ENCODE measurements at places on chromosomes 1 and 21. TPM values are rescaled to one million over a fixed set of nuclear protein-coding genes. Genes with fewer than 3 reads are reported as not detected.

UBIAD1 gene
- 12.1 TPM for total RNA-seq

CRTC2 gene
- total RNA-seq, result 63.6 TPM

ACTA1 gene
- total RNA-seq, result not detected

- DNase-seq, result no peak
These were observed 245.5 kb downstream of the RPS6KC1 start for GRCh38 chr1:213296558-213296957.

DNA sequence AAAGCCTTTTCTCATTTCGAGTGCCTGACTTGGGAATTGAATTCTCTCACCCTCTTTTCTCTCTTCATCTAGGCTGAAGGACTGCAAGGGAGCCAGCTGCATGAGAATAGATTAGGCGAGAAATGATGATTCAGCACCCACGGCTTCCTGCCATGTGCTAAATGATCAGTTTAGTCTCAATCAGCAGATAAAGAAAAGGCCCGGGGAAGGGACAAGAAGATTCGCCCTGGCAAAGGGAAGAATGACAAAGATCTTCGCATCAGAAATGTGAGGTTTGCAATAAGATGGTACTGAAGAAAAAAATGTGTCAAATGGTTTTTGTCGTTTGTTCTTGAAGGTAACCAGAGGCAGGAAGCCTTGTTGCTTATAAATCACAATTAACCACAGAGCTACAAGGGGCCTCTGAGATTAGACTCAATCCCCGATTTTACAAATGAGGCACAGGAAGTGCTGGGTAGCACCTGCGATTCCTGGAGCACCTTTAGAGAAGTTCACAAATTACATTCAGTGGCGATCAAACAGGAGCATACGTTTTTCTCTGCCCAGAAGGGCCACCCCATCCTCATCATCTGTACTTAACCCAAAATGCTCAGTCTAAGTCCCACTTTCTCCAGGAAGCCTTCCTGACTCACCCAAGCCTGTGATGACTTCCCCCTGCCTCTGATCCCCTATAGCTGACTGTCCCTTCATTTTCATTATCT, 183.4 kb downstream of the ZNF281 start:
- no peak for DNase-seq

DNA sequence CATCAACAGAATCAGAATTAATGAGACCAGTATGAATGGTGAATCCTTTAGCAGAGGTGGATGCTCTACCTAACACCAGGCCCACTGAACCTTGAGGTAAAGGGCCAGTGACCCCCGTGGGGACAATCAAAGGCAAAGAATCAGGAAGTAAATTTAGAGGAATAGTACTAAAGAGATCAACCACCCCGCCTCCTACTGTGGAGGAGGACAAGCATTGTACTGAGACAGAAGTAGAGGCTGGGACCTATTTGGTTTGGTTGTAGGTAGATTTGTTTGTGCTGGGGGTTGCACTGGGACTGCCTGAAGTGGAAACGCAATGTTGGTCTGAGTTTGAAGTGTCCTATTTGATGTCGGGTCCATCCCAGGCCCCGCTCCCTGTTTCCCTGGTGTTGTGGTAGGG, 9.5 kb downstream of the CD48 start:
- DNase-seq, result no peak

GRCh38 chr1:9110669-9111356, 18.1 kb downstream of the GPR157 start:
- DNase-seq, result peak; percentile 91

DDR2 gene
- total RNA-seq, result 0.35 TPM

- no peak for DNase-seq
These were observed 20.6 kb downstream of the CLCA1 start for GRCh38 chr1:86489242-86489878.

SLC35E2B gene
- total RNA-seq, result 55.4 TPM

DNA sequence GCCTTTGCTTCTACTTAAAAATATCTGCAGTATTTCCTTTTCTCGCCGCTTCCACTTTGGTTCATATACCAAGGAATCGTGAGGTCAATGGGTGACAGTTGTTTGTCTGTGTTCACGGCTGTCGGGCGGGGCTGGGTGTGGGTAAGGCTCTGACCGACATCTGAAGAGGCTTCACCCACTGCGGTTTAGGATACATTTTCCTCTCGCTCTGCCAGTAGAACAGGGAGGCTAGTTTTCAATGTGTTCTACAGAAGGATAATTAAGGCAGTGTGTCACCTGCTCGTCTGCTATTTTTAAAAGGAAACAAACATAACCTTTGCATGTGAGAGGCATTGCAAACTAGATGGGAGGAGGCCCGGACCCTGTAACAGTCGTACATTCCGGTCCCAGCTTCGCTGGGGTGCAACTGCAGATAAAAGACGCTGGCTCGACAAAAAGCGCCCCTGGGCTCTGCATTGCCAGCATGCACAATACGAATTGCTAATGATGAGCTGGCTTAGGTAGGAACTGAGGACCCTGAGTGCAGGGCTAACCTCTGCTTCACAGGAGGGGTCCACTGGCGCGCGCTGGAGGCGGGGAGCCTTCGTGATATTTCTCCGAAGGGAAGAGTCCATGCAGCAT, 8.5 kb upstream of the ERG start:
- DNase-seq, result no peak

DNA sequence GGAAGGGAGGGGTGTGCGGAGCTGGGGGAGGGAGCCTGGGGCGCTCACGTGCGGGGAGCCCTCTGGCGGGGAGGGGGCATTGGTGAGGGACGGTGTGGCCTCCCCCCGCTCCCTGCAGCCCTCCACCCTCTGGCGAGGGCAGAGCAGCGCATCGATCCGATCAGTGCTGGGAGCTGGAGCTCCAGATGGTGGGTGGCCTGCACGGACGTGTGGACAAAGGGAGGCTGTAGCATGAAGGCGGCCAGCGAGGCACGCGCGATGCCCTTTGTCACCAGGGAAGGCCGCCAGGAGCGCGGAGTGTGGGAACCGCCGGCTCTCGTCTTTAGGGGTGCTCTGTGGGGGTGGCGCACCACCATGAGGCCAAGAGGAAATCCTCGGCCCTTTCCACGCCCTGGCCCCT, 5.4 kb upstream of the HES5 start:
- DNase-seq, result no peak

DNA sequence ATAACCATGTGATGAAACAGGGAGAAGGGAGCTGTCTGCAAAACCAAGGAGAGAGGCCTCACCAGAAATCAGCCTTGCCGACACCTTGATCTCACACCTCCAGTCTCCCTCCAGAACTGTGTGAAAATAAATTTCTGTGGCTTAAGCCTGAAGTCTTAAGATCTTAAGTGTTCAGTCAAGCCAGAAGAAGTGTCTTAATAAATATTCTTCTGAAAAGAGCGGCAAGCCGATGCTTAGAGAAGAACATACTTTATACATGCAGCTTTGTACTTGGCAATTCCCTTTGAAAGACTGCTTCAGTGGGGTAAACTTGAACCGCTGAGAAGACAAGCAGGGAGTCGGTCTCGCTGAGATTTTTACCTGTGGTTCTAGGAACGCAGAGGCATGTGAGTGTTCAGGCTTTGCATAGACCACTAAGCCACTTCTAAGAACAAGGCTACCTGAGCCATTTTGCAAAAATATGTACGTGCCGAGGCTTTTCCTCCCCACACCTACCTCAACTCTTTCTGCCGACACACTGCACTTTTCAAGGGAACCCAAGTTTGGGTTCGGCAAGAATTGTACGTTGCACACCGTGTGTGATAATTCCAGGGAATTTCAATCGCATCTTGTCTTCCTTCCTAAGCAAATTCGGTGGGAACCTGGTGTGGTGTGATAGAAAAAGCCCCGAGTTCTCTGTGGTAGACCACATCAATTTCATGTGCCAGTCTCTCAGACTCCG, 3.4 kb downstream of the RUNX1 start:
- no peak for DNase-seq

GRCh38 chr1:34781071-34781843, at the start of gene GJB3:
GJB3 (plus strand) TSS chr1:34781214; CDS start chr1:34784763, 3,549 bp downstream.
- peak; percentile 70 for DNase-seq

RSPH1 gene
- 8.0 TPM for total RNA-seq

GRCh38 chr21:14541841-14542490, 4.1 kb downstream of the SAMSN1 start:
- no peak for DNase-seq

EXO1 gene
- 32.1 TPM for total RNA-seq

NIBAN1 gene
- 31.5 TPM for total RNA-seq

GRCh38 chr1:92484472-92485380, 2.0 kb downstream of the GFI1 start:
- DNase-seq, result peak; percentile 48

- DNase-seq, result no peak
These were observed 28.4 kb downstream of the STX6 start for GRCh38 chr1:180994262-180994661.

- no peak for DNase-seq
These were observed 92.1 kb downstream of the SYF2 start for GRCh38 chr1:25140073-25140797.

GRCh38 chr1:168386949-168387586, 106.4 kb downstream of the TBX19 start:
- DNase-seq, result peak; percentile 62

SZRD1 gene
- total RNA-seq, result 114 TPM

PFKFB2 gene
- 16.3 TPM for total RNA-seq

DNA sequence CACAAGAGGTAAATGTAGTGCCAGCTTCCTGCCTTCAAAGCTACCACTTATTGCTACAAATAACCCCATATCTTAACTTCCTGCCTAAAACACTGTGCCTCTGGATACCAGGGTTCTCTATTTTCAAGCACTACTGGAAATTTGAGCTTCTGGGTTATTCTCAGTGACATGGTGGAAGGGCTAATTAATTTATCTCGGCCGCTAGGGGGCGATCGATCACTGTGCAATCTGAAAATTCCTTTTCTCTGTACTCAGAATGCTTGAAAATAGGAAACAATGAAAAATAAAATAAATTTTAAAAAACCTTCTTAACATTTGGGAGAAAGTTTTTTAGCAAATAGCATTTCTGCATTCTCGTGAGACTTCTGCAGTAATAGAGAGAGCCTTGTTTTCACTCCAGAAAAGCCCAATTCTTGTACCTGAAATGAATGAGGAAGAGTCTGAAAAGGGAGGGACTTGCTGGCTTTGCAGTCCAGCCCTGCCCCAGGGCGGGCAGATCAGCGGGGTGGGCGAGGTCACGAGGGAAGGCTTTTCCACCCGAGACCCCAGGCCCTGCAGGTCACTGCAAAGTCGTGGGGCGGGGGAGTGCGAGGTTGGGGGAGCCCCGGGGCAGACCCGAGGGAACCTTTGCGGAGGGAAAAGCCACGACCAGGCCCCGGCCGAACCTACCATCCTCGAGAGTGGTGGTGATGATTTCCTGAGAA, 276.7 kb downstream of the PCP4 start:
- no peak for DNase-seq

DNA sequence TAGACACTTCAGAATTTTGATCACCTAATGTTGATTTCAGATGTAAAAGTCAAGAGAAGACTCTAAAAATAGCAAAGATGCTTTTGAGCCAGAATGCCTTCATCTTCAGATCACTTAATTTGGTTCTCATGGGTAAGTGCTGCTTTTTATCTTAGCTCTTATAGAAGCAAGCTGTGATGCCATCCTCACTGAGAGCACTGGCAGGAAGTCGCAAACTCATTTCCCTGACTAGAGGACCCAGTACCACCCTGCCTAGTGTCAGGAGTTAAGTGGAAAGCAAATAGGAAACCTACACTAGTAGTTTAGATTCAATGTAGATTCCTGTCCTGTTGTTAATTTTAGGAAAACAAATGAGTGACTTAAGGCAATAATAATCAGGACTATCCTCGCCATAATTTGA, 12.1 kb downstream of the IFNAR2 start:
- DNase-seq, result no peak

GRCh38 chr21:37671381-37671780, 244.9 kb downstream of the KCNJ6 start:
- DNase-seq, result no peak

MPZ gene
- total RNA-seq, result 0.43 TPM

Measured in PC-9 (cell line).